ENCODE measurements at places on chromosomes 16 and 17.

- DNase-seq, result peak; percentile 33
Measured at GRCh38 chr16:73047536-73048291, at the start of gene ZFHX3. TSS of gene ZFHX3 (minus strand) at chr16:73048128. CDS start at chr16:72960145, 87,983 bp downstream.

GRCh38 chr16:73048292-73049080 is 558 bp upstream of the ZFHX3 start:
- DNase-seq, result no peak

GRCh38 chr17:68205808-68206720 is 41.8 kb upstream of the AMZ2 start:
- no peak for DNase-seq

DNA sequence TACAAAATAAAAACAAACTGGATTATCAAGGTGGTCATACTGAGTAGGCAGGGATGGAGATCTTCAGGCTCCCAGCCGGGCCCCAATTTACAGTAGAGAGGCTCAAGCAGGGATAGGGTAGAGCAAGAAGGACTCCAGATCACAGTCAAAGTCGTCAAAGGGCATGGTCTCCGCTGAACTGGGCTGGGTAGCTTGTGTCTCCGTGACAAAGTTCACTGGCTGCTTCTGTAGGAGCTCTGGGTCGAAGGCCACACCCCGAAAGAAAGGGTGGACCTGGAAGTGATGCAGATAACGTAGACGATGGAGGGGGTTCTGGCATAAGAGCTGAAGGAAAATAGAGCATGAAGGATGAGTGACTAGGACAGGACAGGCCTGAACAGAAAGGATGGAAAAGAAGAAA is 3.6 kb downstream of the RSKR start:
- no peak for DNase-seq

GRCh38 chr17:41553176-41553575 is 18.7 kb downstream of the KRT9 start:
- no peak for DNase-seq

GRCh38 chr17:34110315-34110714 is 144.8 kb upstream of the CCL2 start:
- no peak for DNase-seq

GRCh38 chr17:67617304-67617899 is 100.3 kb upstream of the NOL11 start:
- DNase-seq, result no peak

- DNase-seq, result no peak
Measured at GRCh38 chr17:19763416-19763815, 15.3 kb upstream of the ALDH3A1 start.

- no peak for DNase-seq
Measured at GRCh38 chr16:4011225-4011939, 104.9 kb downstream of the ADCY9 start.
